D341Med (cell line): ENCODE measurements at places on chromosomes 16 and 17.

DNA sequence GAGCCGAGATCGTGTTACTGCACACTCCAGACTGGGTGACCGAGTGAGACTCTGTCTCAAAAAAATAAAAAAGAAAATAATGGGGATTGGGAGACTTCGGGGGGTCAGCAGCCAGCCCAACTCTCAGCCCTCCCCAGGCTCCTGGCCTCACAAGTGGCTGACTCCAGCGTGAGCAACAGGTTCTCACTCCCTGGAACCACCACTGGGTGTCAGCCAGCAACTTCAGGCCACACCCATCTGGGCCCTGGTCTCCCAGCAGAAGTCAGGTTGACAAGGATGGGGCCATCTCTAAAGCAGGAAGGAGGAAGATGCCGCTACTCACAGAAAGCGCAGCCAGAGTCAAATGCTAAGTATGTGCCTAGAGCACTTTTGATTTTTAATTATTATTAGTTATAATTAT is 139.4 kb downstream of the C16orf78 start:
- DNase-seq: no peak

DNA sequence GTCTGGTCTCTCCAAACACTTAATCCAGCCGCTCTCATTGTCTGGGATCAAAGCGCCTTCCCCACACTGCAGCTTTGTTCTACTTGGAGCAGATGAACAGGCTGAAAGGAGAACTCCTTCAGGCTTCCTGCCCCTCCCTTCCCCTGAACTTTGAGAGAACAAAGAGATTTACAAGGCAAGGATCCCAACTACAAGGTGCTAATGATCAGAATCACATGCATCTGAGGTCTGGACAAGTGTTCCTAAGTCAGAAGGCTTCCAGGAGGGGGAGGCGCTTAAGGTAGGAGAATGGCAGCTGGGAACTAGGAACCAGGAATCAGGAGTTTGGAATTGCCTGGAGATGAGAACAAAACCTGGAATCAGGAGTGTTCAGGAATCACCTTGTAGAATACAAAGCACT is 606.3 kb upstream of the CDH11 start:
- DNase-seq: no peak

DNA sequence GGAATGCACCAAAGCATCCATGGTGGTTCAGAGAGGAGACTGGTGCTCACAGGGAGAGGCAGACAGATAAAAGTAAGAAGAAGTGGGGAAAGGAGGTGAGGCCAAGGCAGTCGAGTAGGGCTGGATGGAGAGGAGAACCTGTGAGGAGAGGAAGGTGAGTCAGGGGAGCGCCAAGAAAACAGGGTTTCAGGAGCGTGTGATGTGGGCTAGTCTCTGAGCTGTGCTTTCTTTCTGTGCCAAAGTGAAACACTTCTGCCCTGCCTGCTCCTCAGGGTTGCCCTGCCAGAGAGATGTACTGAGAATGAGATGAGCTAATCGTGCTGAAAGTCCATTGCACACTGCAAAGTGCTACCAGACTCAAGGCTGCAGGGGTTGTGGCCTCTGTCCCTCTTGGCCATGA is 310.7 kb upstream of the CCL2 start:
- DNase-seq: no peak

GRCh38 chr17:15278380-15278779 is 13.3 kb upstream of the PMP22 start:
- DNase-seq: no peak

DNA sequence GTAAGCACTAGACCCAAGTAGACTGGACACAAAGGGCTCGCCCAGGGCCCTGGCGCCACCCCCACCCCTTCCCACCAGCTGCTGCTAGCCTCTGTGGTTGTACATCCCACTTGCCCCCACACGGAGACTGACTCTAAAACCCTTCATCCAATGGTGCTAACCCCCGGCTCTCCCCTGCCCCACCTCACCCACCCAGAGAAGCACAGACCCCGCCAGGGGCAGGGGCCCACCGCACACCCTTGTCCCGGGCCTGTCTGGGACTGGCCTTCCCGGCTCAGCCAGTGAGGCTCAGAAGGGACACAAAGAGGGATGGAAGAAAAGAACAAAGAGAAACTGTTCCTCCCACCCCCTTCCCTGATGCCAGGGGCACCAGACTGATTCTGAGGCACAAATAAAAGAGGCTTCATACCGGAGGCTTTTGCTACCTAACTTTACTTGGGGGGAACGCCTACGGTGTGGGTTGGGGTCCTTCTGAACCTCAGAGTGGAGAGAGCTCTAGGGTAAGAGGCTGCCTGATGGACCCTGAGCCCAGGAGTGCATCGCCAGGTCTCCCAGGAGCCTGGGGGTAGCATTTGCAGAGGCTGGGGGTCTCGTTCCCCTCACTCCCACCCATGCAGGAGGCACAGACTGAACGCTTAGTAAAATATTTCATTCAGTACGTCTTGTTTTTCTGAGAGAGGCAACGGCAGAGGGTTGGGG is 8.2 kb downstream of the CORO6 start:
- no peak for DNase-seq

GRCh38 chr17:45371414-45372324 is 54.8 kb upstream of the MAP3K14 start:
- DNase-seq: peak; percentile 57

DNA sequence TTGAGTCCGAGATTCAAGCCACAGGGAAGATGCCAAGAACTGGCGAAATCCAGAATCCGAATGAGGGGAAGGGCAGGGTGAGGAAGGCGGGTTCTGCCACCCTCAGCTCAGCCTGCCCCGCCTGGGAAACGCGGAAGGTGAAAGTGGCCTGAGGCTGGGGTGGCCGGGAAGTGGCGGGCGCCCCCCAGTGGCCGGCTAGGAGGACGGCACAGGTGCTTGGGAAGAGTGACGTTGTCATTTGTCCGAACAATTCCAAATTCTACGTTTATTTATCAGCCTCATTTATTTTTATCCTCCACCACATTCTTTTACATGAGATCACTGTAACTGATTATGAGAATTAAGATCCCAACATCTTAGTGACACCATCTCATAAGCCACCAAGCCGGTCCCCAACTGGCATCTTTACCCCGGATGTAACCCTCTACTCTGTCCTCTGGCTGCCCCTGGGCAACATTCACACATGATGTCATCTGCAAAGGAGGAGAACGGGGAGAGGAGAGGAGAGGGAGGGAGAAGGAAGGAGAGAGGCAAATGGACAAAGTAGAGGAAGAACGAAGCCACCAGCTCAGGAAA is 21.3 kb downstream of the SRCIN1 start:
- DNase-seq: peak; percentile 93

DNA sequence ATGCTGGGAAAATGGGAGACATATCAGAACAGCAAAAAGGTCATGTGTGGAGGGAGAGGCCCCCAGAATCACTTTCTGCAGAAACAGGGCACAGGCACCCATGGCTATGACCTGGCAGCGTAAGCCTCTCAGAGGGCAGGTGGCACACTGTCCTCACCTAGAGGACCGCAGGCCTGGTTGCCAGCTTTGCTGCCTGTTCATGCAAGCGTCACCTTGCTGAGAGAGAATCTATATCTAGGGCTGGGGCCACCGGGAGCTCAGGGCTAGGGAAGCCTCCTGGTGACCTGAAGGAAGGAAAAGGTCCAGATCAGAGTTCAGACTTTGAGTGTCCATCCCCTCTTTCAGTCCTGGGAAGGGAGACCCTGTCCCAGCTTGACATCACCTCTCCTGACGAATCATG is 78.7 kb downstream of the GOSR1 start:
- no peak for DNase-seq

- DNase-seq: no peak
These were observed 22.5 kb downstream of the XPO6 start for GRCh38 chr16:28189245-28189644.

GRCh38 chr17:34253139-34253525 is 2.0 kb upstream of the CCL2 start:
- DNase-seq: no peak

GRCh38 chr17:34248511-34249024 is 6.5 kb upstream of the CCL2 start:
- DNase-seq: no peak

GRCh38 chr17:41848788-41849187 is 11.2 kb downstream of the KLHL10 start:
- no peak for DNase-seq

DNA sequence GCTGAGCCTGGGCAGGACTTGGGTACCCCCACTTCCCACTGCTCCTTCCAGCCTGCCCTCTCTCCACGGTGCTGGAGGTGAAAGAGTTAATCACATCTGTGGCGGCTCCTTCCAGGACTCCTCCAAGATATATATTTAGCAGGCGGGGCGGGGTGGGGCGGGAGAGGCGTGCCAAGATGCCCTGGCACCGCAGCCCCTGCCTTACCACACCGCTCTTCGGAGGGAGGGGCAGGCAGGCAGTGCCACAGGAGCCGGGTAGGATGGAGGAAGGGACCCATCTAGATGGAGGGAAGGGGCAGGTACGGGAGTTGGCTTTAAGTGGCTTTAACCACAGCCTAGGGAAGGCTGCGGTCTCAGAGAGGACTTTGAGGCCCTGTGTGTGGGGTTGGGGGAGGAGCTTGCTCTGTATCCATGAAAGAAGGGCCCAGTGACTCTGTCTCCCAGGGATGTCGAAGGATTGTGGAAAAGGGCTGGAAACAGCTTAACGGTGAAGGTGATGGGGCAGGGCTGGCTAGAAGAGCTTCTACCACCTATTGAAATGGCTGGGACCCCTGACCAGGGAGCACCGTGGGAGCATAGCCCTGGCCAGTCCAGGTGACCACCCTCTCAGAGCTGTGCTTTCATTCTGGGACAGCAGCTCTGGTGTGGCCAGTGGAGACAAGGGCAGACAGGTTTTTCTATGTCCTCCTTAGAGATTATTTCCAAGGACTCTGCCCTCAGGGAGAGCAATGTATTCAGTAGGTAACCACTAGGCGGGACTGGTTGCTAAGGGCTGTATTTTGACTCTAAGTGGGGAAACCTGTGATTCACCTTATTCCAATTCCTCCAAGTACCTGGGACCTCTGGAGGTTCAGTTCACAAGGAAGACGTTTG is 13.0 kb downstream of the GPR142 start:
- DNase-seq: no peak

- DNase-seq: peak; percentile 39
These were observed 526 bp downstream of the ZZEF1 start for GRCh38 chr17:4142107-4142900.

GRCh38 chr16:83554096-83554495 is 253.7 kb upstream of the HSBP1 start:
- no peak for DNase-seq

DNA sequence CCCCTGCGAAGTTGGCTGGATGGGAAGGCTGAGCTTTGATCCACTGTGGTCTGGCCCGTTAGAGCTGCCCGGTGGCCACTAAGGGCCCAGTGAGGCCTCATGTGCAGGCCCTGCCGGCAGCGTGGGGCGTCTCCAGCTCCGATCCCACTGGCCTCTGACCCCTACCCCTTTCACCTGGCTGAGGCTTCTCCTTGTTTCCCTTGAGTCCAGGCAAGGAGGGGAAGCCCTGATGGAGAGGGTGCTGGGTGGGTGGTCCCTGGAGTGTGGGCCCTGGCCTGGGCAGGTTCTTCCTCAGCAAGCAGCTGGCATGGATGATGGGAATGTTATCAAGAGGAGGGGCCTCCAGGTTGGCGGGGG is 356.8 kb downstream of the SEC14L1 start:
- no peak for DNase-seq

GRCh38 chr16:21626659-21627277 is 25.6 kb downstream of the IGSF6 start:
- no peak for DNase-seq

GRCh38 chr17:49946964-49947584 is 21.9 kb upstream of the DLX4 start:
- no peak for DNase-seq

DNA sequence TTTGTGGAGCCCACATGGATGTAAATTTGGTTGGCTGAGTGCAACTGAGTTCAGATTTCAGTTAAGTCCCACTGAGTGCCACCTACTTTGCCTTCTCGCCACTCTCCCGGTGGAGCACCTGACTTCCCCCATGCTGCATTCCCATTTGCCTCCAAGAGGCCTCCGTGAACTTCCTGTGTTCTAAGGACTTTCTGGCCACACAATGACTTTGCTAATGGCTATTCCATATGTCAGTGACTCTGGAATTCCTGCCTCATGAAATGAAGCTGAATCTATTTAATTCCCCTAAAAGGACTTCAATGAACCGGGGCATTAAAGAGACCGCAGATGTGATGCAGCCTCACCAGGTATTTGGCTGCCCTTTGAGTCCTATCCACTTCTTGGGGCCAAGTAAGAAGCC is 29.9 kb downstream of the ABCC12 start:
- DNase-seq: no peak

GRCh38 chr16:47395733-47396498 is 64.9 kb downstream of the ITFG1 start:
- no peak for DNase-seq

DNA sequence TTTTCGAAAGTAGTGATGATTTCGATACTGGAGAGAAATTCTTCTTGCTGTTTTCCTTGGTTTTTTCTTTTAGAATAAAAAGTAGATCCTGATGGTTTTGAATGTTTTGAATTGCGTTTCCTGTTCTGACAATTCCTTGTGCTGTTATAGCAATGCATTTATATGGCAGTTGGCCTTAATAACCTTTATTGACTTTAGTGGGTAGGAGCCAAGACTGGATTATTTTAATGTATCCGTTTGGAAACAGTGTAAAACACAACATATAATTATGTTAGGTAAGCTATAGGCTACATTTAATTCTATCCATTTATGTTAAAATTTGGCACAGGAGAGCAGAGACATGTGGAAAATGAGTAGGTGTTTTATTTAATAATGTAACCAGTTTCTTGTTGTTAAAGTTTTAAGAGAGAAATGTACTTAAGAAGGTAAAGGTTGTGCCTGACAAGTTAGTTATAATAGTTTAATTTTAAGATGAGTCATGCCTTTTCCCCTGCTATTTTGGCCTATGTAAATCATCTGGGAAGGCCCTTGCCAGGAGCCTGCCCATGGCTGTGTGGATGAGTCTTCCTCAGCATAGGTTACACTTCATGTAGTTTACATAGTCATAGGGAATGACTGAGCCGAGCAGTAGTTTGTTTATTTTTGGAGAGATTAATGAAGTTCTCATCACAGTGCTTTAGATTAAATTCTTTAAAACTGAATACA is 189.9 kb downstream of the FTO start:
- no peak for DNase-seq

DNA sequence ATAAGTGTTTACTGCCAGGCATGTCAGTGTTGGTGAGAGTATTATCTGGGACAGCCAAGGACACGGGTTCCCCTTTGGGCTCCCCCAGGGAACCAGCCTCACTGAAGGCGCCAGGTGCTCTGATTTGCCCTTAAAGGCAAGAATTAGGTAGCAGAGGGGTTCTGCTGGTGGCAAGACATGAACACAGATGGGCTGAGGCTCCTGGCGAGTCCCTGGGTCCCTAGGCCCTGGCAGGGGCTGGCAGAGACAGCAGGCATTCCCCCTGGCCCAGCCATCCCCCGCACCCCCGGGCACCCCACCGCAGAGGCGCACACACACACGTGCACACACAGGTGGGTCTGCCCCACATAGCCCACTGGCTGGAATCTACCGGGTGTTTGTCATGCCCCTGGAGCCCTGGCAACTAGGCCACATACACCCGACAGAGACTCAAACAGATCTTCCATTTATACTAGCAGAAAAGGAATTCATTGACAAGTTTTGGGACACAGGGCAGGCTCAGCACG is 153.3 kb downstream of the C16orf78 start:
- no peak for DNase-seq

GRCh38 chr17:29016345-29017210 is 10.7 kb upstream of the SEZ6 start:
- DNase-seq: no peak
